NCI-H1694 treated with DMSO at 0.1 percent for 48 hours (cell line): ENCODE measurements at places on chromosomes 13 and 19.

DNA sequence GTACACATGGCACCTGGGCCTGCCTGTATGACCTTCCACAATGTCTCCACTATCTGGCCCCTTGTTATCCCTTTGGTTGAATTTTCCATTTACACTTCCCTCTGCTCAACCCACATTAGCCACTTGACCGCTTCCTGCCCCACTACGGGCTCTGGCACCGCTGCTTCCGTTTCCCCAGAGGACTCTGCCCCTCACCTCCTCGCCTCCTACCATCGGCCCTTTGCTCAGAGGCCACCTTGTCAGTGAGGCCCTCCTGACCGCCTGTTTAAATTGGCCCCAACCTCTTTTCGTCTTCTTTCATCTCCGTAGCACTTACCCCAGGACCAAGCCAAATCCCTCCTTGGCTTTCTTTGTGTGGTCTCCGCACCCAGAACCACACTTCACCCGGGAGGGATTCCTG, 47.4 kb downstream of the SOX1 start:
- no peak for DNase-seq

DNA sequence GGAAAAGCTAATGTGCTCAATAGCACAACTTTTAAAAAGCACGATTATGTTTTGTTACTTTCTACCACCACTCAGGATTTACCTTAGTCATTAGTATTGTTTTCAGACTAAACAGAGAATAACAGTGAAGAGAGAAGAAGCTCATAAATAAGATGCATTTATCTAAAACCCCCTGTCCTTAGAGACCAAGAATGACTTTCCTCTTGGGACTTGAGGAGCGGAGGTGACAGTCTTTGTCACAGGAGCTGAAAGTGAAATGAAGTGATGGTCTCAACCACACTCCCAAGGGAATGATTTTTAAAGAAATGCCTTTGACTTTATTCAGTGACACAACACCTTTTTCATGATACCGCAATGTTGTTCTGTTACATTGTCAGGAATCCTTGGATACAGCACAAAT, 190.6 kb upstream of the NBEA start:
- DNase-seq, result no peak

DNA sequence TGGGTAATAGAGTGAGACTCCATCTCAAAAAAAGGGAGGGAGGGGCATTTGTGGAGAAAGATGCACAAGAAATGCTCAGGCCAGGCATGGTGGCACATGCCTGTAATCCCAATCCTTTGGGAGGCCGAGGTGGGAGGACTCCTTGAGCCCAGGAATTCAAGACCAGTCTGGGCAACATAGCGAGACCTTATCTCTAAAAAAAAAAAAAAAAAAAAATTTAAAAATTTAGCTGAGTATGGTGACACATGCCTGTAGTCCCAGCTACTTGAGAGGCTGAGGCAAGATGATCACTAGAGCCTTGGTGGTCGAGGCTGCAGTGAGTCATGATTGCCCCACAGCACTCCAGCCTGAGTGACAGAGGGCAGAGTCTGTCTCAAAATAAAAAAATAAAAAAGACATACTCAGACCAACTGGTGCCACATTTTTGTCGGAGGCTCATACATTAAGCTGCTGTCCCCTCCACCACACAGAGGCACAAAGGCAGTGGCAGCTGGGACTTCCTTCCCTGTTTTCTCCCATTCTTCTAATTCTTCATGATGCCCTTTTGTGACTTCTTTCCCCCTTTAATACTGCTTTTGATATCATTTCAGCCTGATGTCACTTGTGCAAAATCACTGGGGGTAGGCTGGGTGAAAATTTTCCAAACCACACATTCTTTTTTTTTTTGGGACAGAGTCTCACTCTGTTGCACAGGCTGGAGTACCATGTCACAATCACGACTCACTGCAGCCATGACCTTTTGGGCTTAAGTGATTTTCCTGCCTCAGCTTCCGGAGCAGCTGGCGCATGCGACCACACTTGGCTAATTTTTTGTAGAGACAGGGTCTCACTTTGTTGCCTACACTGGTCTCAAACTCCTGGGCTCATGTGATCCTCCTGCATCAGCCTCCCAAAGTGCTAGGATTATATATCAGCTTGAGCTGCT, 26.8 kb upstream of the CXCL17 start:
- no peak for DNase-seq

DNA sequence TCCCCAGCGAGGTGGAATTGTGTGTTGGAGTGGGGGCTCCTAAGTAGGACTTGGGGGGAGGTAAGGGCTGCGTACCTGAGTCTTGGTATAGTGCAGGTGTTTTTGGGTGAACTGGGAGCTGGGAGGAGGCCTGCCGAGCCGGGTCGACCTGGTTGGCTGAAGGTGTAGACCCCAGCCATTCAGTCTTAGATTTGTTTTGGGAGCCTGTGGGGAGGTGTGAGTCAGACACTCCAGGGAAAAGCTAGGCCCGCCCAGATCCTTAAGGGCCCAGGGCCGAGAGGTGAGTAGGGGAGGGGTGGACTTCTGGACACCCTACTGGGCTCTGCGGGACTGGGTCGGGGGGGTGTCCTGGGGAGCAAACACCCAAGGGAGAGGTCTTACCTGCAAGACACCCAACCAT, 935 bp downstream of the CRB3 start:
- no peak for DNase-seq

GRCh38 chr13:103283451-103283820, 217.2 kb upstream of the SLC10A2 start:
- DNase-seq, result no peak

DNA sequence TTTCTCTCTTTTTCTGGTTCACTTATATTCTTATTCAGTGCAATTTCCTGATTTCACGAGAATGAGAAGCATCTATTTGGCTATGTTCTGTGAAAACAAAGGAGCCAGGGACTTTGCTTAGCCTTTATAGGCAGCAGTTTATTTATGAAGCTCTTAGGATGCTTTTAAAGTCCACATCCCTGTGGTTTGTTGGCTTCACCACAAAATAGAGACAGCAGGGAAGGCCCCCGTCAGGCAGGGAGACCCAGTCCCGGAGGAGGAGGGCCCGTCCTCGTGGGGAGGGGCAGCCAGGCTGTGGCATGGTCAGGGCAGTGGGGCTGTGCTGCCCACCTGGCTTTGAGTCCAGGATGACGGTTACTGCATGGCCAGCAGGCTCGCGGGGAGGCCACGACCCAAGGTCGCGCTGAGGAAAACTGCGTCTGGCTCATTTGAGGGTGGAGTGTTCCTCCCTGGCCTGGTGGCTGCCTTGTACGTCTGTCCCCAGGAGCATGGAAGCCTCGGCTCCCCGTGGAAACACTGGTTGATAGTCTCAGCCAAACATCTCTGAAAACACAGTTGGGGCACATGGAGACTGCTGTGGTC, 92.7 kb downstream of the ATP11A start:
- no peak for DNase-seq

- DNase-seq, result no peak
These were observed at the start of gene KLHL1 for GRCh38 chr13:70108356-70109105. Gene KLHL1 (minus strand): TSS chr13:70108452. CDS start chr13:70107699, 753 bp downstream.

- DNase-seq, result no peak
These were observed 10.9 kb downstream of the DPP9 start for GRCh38 chr19:4712771-4713170.

DNA sequence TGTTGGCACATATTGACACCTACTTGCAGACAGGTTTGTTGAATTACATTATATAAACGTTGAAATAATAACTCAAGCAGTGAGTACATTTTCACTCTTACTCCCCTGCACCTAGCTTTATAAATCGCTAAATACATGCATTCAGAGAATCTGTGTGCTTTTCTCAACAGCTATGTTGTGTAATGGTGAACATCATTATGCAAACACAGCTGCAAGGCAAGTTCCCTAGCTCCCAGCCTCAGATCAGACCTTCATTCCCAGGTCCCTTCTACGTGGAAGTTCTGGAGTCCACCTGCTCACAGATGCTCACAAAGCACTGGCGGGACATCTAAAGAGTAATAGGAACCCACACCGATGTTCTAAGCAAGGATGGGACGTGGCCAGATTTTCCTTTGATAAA, 86.8 kb upstream of the PEG3 start:
- no peak for DNase-seq
